NCI-H524 treated with DMSO at 0.1 percent for 48 hours (cell line): ENCODE measurements at places on chromosomes 1 and 21.

DNA sequence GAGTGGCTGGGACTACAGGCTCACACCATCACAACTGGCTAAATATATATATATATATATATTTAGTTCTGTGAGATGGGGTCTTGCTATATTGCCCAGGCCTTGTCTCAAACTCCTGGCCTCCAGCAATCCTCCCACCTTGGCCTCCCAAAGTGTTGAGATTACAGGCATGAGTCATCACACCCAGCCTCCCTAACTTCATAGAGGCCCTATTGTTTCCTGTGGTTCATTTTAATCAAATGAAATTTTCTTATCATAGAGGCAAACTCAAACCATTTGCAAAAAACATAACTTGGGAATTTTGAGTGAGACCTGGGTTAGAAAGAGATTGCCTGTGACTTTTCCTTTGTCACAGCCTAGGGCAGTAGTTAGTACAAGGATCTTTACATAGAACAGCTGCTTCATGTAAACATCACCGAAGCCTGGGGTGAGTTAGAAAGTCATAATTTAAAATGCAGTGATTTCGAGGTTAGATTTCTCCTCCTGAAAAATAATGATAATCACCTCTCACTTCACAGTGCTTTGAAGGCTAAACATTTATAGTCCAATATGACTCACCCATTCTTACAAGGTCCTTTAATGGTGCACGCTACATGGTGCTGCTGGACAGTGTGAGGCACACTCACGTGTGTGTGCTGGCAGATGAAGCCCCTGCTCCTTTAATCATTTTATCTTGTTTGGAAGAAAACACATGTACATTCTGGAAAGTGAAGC is 188.9 kb downstream of the RHOU start:
- no peak for DNase-seq

DNA sequence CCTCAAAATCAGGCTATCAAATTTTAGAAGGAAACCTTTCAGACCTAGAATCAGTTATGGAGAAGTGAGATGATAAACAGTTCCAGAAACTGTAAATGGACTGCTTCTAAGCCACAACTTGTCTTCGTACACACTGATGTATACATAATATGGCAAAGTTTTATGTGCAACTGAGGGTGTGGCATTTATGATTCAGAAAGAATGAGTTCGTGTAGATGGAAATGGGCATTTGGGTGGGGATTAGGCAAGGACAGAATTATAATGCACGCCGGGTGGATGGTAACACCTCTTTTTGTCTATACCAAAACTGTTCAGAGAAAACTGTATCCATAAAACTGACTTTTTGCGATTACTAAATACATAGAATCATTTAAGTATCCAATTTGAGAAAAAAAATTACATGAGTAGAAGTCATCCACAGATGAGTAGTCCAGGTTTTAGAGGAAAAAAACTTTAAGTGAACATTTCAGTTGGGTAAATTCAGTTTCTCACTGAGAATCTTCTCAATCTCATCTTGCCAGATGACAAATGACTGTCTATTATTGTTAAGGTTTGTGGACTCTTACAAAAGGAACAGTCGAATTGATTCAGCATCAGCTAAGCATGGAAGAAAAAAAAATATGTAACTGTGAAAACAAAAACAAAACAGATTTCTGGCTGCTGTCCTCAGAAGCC is 22.5 kb downstream of the ERRFI1 start:
- no peak for DNase-seq

DNA sequence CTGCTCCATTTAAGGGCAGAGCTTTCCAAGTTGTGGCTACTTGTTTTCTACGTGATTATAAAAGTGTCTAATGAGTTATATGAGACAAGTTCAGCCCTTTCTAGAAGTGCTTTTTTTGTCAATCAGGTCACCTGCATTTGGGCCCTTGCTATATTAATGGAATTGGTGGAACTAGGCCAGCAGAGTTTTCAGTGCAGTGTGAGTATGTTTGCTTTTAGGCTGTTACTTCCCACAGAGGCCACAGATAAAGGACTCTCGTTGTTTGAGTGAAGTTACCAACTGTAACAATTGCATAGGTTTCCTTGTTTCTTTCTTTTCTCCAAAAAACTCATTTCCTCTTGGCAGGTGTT is 10.9 kb downstream of the SMAP2 start:
- no peak for DNase-seq

DNA sequence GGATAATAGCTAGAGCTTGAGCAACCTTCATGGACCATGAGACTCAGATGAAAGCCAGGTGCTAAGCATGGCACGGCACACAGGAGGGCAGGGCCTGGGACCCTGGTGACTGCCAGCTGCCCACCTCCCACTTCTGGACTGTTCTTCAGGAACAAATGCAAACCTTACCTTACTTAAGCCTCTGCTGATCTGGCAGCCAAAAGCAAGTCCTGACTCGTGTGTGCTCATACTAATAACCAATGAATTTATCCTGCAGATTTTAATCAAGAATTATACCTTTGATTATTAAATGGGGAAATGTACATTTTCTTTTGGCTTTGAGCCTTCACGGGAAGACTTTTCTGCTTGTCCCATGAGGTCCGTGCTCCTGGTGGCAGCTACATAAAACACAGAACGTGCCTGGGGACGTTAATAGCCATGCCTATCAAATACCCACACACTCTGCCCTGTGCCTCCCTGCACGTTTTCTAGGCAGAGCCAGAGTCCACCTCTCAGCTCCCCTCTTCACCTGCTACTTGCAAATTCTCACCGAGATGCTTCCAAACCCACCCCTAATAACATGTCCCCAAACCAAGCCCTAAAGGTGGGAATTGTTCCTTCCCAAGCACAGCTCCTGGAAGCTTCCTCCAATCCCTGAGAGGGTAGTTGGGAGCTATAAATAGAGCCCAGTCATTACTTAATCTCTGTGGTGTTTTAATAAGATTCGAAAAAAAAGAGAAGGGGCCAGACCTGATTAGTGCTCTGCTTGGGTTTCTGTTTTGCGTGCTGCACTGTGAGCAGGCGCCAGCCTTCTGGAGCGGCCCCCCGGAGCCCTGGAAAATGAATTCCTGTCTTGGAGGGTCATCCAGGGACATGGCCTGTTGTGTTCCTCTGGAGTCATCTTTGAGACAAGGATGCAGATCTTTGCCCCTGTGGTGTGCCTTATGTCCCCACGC is 33.5 kb downstream of the SLC1A7 start:
- DNase-seq, result no peak

DNA sequence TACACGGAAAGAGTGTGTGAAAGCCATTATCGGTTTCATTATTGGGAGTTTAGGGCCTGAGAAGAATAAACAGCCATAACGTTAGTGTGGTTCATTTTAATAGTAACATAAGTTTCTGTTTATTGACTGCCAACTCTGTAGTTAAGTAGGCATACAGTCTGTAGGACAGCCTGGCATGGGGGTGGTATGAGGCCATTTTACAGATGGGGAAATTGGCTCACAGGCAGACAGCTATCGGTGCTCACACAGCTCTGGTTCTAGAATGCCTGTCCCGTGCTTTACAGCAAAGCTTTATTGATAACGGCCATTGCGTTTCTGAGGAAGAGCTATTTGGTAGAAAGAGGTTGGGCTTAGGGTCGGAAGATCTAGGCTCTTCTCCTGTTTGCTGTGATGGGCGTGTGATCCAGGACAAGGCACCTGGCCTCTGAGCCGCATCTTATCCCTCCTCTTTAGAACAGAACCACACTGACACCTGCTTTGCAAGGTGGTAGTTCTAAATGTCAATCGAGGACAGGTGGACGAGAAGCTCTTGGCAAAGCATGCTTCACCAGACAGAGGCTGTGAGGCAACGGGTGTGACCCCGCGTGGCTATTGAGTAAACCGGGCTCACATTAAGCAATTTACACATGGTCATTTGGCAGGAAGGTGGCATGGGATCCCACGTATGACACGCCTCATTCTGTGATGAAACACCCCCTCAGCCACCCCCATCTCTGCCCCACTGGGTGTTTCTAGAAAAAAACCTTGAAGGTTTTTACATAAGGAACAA is 14.9 kb downstream of the ETS2 start:
- DNase-seq, result no peak

DNA sequence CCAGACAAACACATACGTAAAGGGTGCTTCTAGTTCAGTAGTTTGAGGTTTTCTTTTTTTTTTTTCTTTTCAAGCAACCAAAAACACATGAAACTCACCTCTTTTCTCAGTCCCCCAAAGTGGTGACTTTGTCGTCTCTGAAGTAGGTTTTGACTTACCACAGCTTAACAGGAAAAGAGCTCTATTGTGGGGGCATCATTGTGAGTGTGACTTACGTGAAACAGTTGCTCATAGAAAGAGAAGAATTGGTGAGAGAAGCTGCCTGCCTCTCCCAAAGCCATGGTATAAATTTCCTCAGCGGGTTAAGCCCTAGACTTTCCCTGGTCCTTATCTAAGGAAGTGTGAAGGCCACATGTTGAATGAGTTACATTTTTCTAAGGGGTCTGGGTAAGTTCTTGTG is 11.9 kb downstream of the FASLG start:
- no peak for DNase-seq

DNA sequence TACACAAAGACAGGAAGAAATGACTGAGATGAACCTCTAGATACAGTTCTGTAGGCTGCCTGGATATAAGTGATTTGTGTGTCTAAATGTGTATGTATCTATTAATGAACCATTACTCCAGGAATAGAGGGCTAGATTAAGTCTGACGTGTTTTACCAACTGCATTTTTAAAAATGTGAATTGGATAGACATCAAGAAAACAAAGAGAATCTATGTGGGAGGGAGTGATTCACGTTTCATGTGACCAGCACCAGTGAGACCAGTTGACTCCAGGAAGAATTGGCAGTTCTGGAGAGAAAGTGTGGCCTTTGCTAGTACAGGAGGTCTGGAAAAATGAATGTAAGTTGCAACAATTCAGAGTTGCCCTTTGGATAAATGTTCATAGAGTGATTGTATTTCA is 53.4 kb upstream of the RGS21 start:
- DNase-seq, result no peak

- no peak for DNase-seq
Measured at GRCh38 chr1:55320891-55321290, 105.7 kb upstream of the USP24 start.

DNA sequence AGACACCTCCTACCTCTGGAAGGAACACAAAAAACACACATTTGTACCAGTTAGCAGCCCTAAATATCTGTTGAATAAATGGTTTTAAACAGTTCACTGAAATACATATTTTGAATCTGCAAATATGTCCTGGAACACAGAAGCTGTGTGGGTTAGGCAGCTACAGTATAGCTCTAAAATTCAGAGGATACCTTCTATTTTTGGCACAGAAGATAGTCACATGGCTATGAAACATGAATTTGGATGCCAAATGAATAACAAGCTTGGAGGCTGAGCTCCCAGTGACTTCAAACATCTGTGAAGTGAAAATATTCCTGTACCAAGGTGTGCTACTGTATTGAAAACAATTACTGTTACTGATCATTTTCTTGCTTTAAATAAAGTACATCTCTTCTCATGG is 391.5 kb upstream of the ADGRL2 start:
- no peak for DNase-seq

- DNase-seq, result no peak
Measured at GRCh38 chr1:40382108-40382460, 8.6 kb downstream of the SMAP2 start.

DNA sequence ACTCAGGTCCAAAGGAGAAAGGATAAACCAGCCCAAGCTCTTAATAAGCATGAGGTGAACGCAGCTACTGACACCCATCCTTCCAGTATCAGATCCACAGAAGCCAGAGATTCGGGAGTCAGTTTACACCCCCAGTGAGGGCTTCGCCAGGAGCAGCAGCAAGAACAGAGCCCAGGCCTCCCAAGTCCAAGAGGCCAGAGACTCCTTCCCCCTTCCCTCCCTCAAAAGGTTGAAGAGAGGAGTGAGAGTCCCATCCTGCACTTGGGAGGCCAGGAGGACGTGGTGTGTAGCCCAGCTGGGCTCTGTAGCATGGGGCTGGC is 72.8 kb downstream of the MRPL37 start:
- no peak for DNase-seq

DNA sequence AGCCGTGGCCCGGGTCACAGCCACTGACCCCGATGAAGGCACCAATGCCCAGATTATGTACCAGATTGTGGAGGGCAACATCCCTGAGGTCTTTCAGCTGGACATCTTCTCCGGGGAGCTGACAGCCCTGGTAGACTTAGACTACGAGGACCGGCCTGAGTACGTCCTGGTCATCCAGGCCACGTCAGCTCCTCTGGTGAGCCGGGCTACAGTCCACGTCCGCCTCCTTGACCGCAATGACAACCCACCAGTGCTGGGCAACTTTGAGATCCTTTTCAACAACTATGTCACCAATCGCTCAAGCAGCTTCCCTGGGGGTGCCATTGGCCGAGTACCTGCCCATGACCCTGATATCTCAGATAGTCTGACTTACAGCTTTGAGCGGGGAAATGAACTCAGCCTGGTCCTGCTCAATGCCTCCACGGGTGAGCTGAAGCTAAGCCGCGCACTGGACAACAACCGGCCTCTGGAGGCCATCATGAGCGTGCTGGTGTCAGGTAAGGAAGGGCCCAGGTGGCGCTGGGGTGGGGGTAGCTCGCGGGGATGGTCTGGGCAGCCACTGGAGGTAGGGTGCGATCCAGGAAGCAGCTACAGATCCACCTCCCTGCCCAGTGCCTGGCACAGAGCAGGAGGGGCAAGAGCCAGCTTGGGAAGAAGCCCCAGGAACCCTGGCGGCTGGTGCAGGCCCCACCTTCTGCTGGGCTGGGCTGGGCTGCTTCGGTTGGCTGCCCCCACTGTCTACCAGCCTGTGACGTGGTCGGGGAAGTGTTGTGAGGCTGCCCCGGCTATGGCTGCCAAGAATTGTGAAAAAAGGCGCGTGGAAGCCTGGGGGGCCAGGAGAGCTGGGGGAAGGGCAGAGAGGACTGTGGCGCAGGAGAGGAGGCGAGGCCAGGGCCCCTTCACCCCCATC is 3.8 kb downstream of the CELSR2 start:
- no peak for DNase-seq

DNA sequence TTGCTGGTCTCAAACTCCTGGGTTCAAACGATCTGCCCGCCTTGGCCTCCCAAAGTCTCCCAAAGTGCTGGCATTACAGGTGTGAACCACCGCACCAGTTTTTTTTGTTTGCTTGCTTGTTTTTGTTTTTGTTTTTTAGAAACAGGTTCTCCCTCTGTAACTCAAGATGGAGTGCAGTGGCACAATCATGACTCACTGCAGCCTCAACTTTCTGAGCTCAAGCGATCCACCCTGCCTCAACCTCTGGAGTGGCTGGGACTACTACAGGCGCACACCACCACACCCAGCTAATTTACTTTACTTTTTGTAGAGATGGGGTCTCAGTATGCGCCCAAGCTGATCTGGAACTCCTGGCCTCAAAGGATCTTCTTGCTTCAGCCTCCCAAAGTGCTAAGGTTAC is 47.3 kb upstream of the USP1 start:
- no peak for DNase-seq

DNA sequence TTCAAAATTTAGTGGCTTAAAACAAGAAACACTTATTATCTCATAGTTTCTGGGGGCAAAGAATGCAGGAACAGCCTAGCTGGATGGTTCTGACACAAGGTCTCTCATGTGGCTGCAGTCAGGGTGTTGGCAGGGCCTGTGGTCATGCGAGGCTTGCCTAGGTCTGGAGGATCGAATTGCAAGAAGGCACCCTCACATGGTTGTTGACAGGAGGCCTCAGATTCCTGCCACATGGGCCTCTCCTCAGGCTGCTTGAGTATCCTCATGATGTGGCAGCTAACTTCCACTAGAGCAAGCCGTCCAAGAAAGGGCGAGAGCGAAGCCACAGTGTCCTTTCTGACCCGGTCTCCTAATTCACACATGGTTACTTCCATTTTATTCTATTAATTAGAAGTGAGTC is 6.2 kb upstream of the NRIP1 start:
- no peak for DNase-seq

- no peak for DNase-seq
Measured at GRCh38 chr1:180787628-180788307, 124.9 kb upstream of the KIAA1614 start.
